ENCODE measurements at places on chromosomes 1 and 21.

DNA sequence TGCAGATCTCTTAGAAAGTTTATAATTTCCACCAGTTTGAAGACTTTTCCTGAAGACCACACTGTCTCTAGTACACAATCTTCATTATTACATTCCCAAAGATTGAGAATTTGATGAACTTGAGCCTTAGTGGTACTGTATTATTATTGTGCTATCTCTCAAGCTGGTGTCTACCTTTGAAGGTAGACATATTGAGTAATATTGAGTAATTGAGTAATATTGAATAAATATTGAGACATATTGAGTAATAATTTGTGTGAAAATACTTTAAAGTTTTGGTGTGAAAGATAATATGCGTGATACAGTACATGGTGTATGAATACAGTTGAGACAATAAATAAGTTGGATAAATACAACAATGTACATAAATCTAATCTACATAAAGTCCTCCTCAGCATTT is 613.1 kb upstream of the ADGRL2 start:
- no peak for DNase-seq

DNA sequence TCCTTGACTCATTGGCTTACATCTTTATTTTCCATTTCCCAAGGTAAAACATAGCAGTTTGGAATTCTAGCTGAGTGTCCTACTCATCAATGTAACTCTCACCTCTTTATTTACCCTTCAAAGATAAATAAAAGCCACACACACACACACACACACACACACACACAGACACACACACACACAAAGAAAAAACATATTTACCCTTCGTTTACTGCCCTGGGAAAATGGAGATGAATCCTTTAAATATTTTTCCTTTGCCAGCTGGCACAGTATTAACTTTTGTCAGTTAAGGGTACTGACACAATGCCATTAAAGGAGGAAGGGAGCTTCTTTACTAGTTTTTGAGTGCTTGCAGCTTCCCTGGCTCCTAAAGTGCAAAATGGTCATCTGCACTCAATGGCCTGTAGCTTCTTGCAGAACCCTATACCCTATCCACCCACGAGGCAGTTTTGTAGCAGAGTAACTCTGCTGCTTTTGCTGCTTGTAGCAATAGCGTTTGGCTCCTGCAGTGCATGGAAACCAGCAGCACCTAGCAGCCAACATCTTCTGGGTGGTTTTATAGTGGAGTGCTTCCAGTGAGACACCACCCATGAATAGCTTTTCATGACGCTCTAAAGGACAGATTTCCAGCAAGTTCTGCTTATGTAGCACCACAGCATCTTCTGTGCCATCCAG is 103.7 kb downstream of the HS2ST1 start:
- DNase-seq: no peak

DNA sequence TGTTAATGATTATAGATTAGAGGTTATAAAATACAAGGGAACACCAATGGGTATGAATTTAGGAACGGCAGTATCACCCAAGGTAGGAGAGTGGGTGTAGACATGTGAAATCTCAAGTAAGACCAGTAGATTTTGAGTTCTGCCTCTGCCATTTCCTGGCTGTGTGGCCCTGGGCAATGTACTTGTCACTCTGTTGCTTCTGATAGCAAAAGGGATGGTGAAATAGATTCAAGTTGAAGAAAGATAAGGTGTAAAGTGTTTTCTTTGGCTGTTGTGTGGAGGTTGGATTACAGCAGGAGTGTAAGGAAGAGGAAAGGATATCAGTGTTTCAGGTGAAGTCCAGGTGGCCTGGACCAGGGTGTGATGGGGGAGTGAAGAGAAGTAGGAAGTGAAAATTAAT is 64.3 kb downstream of the ADSS2 start:
- no peak for DNase-seq

GRCh38 chr1:62286786-62287224 is 32.4 kb downstream of the KANK4 start:
- no peak for DNase-seq

DNA sequence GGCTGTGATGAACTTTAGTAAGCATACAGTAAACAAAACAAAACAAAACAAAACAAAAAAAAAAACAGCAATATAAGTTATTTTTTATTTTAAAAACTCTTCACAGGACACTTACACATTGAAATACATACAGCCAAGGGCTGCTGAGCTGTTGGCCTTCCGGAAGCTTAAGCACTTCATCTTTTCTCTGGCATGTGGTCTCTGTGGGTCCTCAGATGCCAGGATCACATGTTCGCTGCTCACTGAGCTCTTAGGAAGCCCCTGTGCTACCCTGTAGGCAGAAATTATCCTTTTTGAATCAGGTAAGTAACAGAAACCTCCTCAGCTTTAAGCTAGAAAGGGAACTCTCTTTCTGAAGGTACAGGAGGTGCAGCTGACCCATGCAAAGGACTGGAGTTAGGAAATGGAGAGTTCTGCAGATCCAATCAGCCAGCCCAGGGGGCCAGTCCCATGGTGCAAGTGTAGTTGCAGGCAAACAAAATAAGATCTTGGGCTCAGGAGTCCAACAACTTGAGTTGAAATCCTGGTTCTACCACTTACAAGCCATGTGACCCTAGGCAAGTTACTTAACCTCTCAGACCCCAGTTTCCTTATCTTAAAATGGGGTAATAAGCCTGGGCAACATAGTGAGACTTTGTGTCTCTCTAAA is 22.4 kb upstream of the MED18 start:
- DNase-seq: no peak

- no peak for DNase-seq
Observed at GRCh38 chr1:246639732-246640131, 73.5 kb downstream of the CNST start.

DNA sequence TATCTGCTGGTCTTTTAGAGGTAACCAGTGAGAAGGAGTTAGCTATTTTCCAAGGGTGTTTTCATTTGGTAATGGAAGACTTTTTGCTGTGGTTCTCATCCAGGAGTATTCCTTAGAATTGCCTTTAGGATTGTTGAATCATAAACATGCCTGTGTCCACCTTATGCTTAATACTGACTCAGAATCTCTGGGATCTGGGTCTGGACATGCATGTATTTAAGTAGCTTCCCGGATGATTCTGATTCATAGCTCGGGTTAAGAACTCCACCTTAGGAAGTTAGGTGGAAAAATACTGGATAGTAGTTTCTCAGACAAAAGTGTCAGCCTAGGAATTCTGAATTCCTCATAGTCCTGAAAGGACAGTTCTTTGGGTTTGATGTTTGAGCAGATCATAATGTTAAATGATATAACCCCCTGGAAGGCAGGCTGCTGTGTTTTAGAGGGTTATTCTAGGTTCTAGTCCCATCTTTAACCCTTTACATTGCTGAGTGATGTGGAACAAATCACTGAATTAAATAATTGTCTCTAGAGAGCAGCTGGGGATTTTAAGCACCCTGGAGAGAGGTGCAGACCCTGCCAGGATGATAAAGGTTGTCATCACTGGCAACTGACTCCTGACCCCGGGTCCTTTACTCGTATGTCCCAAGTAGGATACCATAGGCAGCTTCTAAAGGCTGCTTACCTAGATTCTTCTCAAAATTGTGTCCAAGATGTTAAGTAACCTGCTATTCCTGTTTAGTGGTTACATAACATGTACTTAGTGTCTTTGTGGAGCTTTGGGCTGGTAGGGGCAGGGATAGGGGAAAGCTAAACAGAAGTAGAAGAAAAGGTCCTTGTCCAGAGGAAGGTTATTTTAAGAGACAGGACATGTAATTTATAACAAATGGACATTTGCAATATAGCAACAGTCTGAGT is 14.5 kb upstream of the C4BPB start:
- no peak for DNase-seq

DNA sequence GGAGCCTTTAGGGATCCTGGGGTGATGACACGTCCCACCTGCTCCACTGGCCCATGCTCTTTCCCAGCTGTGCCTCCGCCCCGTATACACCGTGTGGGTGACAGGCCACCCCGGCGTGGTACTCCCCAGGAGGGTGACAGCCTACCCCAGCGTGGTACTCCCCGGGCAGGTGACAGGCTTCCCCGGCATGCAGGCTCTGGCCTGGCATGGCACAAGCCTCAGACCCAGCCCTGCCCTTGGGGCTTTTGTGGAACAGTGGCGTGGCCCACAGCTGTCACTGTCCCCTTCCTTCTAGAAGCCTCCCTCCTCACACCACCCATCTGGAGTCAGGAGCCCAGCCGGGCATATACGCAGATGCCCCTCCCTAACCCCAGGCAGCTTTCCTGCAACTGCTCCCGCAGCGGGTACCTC is 4.7 kb upstream of the PFKL start:
- no peak for DNase-seq

GRCh38 chr1:186179231-186179630 is 195.8 kb downstream of the TPR start:
- DNase-seq: no peak

- no peak for DNase-seq
Observed at GRCh38 chr21:44495611-44496563, 40.6 kb downstream of the LRRC3 start.

DNA sequence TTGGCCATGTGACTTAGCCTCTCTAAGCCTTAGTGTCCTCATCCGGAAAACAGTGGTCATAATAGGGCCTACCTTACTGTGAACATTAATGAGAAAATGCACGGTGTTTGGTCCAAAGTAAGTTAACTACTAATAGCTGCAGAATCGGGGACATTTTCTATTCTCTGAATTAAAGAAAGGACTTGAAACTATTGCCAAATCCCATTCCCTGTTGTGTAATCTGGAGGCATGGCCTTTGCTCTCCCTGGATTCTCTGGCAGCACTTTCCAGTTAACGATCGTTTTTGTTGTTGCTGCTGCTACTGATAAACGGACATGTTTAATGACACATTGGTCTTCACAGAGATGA is 30.5 kb downstream of the FMO4 start:
- DNase-seq: no peak

GRCh38 chr1:40382108-40382460 is 8.6 kb downstream of the SMAP2 start:
- no peak for DNase-seq

GRCh38 chr1:184170719-184171118 is 119.2 kb downstream of the TSEN15 start:
- no peak for DNase-seq

GRCh38 chr1:186681801-186682200 is 1.6 kb upstream of the PTGS2 start:
- no peak for DNase-seq

DNA sequence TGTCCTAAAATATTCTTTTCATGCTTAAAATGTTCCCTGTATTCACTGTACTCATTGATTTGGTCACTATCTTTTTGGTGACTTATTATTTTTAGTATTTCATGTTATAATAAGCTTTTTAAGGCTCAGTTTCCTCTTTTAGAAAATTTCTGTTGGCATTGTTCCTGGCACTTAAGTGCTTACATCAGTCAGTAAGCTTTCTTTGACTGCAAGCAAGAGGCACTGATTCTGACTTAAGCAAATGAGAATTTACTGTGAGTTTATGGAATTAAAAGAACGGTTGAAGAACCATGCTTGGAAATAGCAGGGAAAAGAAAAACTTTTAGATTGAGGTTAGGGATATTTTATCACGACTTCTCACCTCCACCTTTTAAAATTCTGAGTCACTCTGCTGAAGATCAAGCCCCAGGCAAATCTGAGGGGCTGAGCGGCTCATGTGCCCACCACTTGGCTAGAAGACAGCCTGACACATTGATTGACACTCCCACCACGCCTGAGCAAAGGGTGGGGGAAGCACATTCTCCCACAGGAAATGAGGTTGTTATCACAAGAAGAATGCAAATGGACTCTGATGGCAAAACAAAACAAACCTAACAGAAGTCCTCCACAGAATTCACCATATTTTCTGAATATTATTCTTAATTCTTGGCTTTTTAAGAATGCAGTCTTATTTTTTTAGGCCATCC is 102.8 kb downstream of the KCTD3 start:
- DNase-seq: no peak

GRCh38 chr1:40825435-40825788 is 36.8 kb downstream of the CITED4 start:
- no peak for DNase-seq

DNA sequence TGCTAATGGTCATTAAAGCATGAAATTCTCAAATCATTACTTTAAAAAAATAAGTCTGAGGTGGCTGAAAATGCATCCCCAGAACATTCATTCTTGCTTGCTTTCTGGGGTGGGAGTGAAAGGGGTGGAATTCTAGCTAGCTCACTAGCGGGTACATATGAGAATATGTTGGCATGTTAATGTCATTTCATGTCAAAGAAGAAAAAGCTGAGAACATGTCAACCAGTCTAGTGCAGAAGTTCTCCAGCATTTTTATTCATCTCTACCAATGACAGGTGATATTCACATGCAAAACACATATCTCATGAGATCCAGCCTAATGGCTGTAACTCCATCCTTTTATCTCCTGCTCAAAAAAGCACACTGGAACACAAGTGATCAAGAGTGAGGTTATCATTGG is 49.1 kb downstream of the ZNHIT6 start:
- no peak for DNase-seq

GRCh38 chr1:234141006-234141405 is 232.2 kb upstream of the COA6 start:
- no peak for DNase-seq

DNA sequence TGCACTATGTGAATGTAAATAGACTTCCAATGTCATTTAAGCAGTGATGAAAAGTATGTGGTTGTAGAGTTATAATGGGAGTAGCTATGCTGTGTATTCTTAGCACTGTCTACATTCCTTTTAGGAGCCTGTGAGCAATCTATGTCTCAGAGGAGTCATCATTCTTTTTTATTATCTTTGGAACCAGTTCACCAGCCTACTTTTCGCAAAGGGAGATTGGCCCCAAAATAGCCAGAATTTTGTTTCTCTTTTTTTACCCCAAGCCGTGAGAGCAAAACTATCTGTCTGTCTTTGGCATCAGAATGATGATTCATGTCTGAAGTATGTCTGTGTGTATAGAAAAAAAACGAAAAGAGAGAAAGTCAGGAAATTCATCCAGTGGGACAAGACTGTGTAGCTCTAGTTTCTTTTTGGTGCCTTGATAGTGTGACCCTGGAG is 44.2 kb downstream of the OSBPL9 start:
- DNase-seq: no peak

- DNase-seq: no peak
Observed at GRCh38 chr1:48674641-48675040, 102.0 kb downstream of the BEND5 start.

DNA sequence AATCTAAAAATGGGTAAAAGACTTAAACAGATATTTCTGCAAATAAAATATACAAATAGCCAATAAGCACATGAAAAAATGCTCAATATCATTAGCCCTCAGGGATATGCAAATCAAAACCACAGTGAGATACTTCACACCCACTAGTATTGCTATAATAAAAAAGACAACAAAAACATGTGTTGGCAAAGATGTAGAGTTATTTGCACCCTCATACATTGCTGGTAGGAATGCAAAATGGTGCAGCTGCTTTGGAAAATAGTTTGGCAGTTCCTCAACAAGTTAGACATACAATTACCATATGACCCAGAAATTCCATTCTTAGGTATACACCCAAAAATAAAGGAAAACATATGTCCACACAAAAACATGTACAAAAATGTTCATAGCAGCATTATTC is 30.2 kb downstream of the ZZZ3 start:
- DNase-seq: no peak

- DNase-seq: no peak
Observed at GRCh38 chr1:172245788-172246187, 174.7 kb upstream of the C1orf105 start.

DNA sequence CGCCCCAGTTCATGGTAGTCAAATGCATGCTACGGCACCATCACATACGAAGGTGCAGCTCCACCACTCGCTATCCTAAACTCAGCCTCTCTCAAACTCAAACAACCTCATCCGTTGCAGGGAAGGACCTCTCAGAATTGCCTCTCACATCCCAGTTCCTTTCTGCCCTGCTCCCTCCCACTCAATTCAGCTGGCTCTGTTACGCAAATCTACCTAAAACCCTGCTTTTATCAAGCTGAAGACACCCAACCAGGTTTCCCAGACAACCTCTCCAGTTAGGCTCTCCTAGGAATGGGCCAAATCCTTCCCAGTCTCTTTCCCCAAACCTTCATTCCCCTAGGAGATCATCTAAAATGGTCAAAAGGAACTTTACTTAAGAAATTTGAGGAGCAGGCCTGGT is 62.9 kb downstream of the CLSTN1 start:
- DNase-seq: no peak
